ENCODE measurements at places on chromosomes 5 and 9.

- DNase-seq, result no peak
Measured at GRCh38 chr9:114549697-114550330, 37.8 kb upstream of the ATP6V1G1 start.

DNA sequence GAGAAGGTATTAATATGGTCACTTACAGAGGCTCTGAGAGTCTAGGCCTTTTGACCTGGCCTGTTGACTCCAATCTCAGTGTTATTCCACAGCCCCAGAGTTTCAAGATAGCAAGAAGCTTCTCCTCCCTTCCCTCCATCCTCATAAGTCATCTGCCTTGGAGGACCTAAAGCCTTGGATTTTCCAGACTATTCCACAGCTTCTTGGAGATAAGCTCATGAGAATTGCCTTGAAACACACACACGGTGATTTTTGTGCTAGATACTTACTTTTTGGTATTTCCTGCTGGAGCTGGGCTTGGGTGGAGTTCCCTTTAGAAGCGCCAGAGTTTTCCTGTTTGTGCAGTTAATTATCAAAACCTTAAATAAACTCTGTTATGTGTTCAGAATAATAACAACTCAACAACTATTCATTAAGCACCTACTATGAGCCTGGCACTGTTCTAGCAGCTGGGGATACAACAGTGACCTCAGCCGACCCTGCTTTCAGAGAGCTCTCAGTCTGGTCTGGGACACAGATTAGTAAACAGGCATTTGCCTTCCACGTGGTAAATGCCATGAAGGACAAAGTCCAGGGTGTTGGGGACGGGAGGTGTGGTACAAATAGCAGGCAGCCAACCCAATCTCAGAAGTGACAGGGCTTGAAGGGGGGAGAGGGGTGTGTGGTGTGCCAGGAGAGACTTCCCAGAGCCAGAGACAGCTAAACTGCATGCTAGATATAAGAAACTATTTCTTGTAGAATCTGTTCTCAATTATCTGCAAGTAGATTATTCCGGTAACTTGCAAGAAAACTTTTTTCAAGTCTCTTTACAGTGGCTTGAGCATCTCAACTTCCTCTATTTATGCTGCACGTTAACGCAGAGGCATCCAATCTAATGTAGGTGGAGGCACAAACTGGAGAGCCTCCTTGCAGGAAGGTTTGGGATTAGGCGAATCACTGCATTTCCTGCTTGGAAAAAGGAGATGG, 55.9 kb upstream of the KLF9 start:
- DNase-seq, result no peak

DNA sequence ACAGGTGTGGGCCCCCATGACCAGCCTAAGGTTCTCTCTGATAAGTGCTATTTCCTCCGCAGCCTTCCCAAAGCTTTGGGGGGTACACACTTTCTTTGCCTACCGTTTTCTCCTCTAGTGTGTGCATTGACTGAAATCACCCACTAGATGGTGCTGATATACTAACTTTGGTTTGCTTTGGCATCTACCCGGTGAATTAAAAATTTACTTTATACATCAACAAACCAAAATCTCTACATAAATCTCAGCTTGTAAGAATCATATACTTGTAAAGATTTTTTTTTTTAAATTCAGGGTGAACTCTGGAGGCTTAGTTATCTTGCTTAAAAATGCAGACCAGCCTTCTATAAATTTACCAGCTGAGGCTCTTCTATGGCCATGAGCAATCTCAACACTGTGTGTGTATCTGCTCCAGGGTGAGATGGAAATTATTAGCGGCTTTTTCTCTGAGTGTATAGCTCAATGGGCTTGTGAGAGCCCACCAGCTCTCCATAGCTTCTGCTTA, 475.7 kb upstream of the TNC start:
- DNase-seq, result no peak

GRCh38 chr5:103232393-103232999, 26.1 kb upstream of the MACIR start:
- DNase-seq, result no peak

GRCh38 chr5:71769287-71769686, 50.2 kb downstream of the CARTPT start:
- DNase-seq, result no peak

DNA sequence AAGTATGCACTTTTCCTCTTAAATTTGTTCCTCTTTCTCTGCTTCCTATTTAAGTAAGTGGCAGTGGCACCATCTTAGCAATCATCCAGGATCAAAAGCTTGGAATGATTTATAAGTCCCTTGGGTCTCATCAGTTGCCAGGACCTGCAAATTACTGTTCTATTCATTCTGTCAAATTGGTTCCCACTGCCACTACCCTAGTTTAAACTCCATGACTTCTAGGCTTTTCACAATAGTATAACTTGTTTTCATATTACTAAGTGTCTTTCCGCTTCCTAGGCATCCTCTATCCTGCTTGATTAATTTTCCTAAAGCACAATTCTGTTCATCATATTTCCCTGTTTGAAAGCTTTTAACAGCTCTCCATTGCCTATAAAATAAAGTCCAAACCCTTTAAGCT, 363.9 kb upstream of the MEF2C start:
- DNase-seq, result no peak

All from CD8-positive, alpha-beta memory T cell (primary cell).